Activated CD4-positive, alpha-beta T cell treated with anti-CD3 and anti-CD28 coated beads, Interleukin-2, amount 50 U/mL, for 24 hours (primary cell): ENCODE measurements at places on chromosomes 11 and 22.

DNA sequence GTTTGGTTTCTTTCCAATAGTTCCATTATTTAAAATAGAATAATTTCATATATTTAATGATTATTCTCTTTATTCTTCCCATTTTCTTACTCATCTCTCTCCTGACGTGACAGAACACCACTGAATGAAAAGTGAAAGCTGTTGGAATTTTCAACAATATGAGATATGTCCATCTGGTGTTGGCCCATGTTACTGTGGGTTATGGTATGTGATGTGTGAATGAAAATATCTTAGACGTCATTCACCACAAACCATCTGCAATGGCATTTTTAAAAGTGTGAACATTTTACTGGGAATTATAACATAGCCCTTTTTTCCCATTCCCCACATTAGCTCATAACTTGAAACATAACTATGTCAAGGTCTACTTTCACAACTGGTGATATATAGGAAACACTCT lies 11.3 kb upstream of the OR5M1 start:
- DNase-seq, result no peak

DNA sequence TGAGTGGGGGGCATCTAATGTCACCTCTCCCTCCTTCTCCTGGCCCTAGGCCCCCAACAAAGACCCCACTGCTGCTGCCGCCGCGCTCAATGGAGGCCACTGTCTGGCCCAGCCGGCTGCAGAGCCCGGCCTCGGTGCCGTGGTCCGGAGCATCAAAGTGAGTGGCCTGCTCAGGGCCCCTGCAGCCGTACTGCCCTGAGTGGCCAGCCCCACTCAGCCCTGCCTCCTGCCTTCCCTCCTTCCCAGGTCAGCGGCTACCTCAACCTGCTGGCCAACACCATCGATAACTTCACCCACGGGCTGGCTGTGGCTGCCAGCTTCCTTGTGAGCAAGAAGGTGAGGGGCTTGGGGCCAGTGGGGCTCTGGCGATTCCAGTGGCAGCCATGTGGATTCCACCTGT lies 5.0 kb downstream of the SLC39A13 start:
- DNase-seq, result no peak

GRCh38 chr11:78533399-78533798 lies 41.3 kb downstream of the NARS2 start:
- DNase-seq, result no peak

DNA sequence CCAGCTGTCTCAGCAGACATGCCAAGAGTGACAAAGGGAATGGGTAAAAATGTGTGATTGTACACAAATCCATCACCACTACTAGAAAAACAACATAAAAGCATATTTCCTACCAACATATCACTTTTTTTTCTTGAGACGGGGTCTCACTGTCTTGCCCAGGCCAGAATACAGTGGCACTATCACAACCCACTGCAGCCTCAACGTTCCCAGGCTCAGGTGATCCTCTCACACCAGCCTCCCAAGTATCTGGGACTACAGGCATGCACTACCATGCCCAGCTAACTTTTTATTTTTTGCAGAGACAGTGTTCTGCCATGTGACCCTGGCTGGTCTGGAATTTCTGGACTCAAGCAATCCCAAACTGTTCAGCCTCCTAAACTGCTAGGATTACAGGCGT lies 5.2 kb downstream of the MTMR2 start:
- DNase-seq, result no peak

DNA sequence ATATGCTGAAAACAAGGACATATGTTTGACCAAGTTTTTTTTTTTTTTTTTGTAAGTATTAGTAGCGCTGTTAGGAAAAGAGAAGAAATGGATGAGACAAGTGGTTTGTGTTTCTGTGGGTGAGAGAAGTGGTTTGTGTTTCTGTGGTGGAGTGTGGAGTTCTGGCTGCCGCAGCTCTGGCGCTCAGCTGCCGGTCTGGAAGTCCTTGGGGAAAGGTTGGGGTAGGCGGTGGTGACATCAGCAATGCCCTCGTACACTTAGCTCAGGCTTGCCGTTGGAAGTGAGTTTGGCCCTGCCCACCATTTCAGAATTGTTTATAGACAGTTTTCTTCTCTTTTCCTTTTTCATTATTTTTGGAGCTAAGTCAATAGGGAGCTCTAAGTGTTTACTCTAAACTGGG lies 116.6 kb downstream of the TBC1D22A start:
- no peak for DNase-seq

DNA sequence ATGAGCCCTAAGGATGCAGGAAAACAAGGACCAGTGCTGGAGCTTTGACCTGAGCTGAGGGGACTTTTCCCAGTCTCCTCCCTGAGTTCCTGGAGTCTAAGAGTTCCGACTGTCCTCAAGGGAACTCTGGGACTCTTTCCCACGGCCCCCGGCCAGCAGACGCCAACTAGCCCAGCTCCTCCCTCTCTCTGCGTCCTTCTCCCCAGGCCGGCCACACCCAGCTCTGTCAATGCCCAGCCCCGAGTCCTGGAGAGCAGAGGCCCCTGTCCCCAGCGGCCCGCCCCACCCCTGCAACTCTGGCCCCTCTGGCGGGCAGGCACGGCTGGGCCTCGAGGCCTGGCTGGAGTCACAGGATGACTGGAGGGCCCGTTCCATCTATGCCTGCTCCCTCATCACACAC lies 29.8 kb downstream of the NECTIN1 start:
- DNase-seq, result no peak

GRCh38 chr22:22587577-22588188 lies 28.6 kb upstream of the PRAME start:
- DNase-seq, result no peak

DNA sequence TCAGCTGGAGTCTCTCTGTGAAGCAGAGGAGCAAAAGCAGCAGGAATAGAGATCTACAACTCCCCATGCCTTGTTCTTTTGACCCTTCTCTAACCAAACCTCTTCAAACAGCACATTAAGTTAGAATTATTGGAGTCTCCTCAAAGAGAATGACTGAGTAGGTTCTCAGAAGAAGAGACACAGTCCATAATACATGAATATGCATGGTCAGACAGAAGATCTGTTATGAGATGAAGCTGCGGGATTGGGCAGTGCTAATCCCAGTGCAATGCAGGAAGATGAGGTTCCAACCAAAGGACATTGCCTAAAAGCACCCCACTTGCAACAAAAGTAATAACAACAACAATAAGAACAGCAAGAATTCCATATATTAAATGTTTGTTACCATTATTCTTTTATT lies 887.9 kb upstream of the TENM4 start:
- DNase-seq, result no peak

DNA sequence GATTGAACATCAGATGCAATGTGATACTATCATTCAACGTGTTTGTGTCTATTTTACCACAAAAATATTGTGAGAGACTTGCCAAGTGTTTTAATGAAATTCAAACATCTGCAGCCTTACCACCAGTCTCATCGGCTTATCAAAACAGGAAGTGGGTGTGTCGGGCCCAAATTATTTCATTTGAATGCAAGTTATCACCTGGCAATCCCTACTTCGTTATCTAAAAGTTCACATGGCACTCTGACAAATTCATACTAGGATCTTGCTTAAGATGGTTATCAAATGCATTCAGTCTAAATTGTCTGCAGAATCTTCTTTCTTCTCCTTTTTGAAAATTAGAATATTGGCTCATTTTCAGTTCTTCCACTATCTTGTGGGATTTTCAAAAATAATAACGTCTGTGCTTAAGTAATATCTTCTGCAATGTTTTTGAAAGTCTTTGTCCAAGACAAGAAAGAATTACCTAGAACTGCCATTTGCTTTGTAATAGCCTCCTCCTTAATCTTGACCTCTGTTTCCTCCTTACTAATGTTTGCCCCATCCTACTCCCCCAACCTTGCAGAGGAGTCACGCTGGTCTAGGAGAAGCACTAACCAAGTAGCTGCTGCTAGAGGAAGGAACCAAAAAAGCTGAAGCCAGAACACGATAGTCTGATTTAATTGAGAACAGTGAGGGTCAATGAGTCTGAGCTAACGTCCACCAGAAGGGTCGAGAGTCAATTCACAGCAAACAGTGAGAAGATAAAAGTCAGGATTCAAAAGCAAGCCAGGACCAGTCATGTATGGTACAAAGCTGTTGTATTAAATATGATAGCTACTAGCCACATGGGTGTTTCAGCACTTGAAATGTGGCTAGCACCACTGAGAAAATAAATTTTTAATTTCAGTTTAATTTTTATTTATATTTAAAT lies 10.2 kb upstream of the BIRC3 start:
- DNase-seq, result no peak

- peak; percentile 25 for DNase-seq
These were observed 32.4 kb downstream of the MCAM start for GRCh38 chr11:119284344-119285157.

DNA sequence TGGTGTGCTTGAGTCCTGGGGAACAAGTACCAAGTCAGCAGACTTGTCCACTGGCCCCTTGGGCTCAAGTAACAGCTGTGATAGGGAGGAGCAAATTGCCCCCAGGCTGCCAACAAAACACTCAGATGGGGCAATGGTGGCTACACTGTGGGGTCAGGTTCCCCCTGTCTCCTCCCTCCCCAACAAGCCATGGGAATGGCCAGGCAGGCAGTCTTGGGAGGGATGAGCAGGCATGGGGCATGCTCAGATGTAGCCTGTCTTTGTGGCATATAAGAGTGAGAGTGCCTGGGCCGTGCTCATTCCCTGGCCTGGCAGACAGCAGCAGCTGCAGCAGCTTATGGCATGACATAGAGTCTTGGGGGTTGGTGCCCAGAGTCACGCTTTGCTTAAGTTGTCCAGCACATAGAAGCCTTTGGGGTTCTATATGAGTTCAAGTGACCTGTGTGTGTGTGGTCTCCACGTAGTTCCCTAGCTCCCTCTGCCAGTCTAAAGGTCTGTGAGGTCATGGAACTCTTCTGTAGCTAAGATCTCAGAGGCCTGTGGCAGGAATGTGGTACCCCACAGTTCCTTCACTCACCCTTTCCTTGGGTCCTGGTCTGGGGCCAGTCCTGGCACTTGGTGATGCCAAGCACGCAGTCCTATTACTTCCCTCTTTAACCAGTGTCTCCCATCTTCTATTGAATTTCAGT lies 44.7 kb downstream of the BIRC2 start:
- DNase-seq, result no peak

- no peak for DNase-seq
These were observed 892 bp downstream of the GDPD5 start for GRCh38 chr11:75524665-75525432.

- DNase-seq, result no peak
These were observed 489.6 kb downstream of the MN1 start for GRCh38 chr22:27311698-27312550.

DNA sequence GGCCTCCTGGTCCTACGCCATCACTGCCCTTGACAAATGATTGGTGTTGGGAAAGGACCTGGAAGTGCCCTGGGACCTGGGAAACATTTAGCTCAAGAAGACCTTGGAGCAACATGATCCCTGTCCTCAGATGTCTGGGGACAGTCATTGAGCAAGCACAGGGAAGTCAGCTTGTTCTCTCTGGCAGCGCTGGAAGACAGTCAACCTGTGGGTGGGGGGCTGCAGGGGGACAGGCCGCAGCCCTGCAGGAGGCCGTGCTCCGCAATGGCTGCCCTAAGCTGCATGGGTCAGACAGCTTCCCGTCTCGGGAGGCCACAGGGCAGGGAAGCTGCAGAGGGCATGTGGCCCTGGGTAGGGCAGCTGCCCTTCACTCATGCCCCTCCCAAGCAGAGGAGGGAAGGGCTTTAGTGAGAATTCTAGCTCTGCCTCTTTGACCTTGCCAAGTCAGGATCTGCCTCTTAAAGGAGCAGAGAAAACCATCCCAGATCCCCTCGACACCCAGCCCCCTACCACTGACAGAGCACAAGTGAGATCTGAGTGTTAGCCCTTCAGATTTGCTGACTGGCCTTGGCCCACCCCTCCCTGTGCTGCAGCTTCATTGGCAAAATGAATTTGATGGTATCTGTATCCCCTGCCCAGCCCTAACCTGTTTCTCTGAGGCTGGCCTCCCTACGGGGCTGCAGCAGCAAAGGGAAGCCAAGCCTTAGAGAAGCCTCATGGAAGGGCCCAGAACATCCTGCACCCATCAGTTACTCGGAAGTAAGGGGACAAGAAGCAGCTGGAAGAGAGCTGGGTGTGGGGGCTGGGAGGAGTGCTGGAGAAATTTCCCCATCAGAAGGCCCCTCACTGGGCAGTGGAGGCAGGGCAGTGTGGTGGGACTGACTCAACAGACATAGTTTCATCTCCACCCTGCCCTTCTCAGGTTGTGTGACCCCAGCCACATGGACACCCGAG lies 6.2 kb upstream of the SREBF2 start:
- no peak for DNase-seq

DNA sequence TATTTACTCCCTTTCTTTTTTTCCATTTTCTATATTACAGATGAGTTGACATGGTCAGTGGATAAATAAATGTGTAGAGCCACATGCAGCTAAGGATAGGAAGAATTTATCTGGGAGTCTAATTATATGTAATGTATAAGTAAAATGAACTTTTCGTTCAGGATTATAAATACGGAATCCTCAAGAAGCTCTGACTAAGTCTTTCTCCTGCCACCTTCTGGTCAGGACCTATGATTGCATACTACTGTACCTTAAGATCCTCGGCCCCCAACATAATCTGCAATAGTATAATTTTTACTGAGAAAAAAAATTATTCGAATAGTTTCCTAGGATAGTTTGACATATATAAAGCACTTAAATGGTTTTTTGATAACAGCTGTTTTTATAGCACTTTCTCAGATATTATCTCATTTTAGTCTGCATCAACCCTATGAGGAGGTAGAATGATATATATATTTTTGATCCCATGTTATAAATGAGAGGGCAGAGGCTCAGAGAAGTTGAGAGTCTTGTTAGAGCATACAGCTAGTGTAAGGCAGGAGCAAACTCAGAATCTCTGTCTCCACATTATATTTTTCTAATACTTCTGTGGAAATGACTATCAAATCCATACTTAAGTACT lies 36.1 kb downstream of the CCDC90B start:
- DNase-seq, result no peak

DNA sequence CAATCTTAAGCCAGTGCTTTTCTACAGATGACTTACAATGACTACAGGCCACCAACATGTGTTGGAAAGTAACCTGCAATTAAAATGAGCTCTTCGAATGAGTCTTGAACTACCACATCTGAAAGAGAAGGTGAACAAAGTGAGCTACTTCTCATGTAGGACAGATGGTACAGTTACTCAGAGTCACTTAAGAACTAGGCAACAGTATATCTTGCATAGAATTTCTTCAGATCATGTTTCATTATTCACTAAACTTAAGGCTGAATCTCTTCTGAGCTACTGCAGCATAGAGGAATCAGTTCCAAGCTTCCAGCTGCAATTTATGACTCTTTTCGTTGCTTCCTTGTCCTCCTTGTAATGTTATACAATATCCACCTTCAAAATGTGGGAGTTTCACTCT lies 270.9 kb downstream of the TTC28 start:
- no peak for DNase-seq

DNA sequence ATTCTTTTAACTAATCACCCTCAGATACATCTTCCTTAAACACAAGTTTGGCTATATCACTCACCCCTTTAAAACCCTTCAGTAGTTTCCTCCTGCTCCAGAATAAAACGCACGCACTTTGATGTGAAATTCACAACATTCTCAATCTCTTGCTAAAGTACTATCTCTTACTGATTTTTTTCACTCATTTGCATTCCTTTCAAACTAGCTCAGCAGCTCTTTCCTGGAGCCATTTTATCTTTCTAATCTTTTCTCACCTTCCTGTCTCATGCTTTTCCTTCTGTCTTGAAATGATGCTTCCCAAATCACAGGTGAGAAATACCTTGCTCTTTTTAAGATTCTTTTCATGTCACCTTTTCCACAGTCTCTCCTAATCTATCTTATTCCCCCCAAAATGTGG lies 1074.4 kb downstream of the DLG2 start:
- no peak for DNase-seq

- DNase-seq, result no peak
These were observed 75.7 kb downstream of the MPPED1 start for GRCh38 chr22:43487311-43488030.

- no peak for DNase-seq
These were observed 16.4 kb downstream of the LMO1 start for GRCh38 chr11:8247312-8247711.
